ENCODE measurements at places on chromosomes 12 and 14. TPM values are rescaled to one million over a fixed set of nuclear protein-coding genes. Genes with fewer than 3 reads are reported as not detected.

GRCh38 chr14:69115407-69116185 is 37.3 kb downstream of the DCAF5 start:
- no peak for DNase-seq

DNA sequence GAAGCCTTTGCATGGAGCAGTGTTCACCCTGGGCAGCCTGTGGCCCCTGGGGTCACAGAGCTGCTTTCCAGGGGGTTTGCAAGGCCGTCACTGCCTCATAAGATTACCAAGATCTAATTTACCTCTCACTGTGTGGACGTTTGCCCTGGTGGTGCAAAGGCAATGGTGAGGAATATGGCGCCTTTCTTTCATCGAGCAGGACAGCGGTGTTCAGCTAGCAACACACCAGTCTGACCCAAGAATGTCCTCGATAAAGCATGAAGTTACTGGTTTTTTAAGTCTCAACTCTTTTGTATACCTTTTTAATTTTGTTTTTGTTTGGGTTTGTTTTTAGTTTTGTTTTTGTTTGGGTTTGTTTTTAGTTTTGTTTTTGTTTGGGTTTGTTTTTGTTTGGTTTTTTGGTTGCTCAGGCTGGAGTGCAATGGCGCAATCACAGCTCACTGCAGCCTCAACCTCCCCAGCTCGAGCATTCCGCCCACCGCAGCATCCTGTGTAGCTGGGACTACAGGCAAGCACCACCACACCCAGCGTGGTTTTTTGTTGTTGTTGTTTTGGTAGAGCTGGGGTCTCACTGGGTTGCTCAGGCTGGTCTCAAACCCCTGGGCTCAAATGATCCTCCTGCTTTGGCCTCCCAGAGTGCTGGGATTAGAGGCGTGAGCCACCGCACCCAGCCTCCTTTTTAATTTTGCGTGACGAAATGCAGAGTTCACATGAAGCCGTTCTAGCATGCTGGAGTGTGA is 57.9 kb downstream of the PPP2R5C start:
- no peak for DNase-seq

Gene CDH24
- 24.9 TPM for polyA plus RNA-seq

- no peak for DNase-seq
These were observed 174.7 kb downstream of the ESR2 start for GRCh38 chr14:64119500-64119899.

Gene HOXC12
- polyA plus RNA-seq: not detected

Gene KCNC2
- 0.51 TPM for polyA plus RNA-seq

- no peak for DNase-seq
These were observed 9.0 kb upstream of the TAS2R31 start for GRCh38 chr12:11040162-11040561.

Data from right renal pelvis (tissue), 4 donors.